Progenitor cell of endocrine pancreas (in vitro differentiated cells): ENCODE measurements at places on chromosomes 5 and 9. TPM values are rescaled to one million over a fixed set of nuclear protein-coding genes. Genes with fewer than 3 reads are reported as not detected.

DNA sequence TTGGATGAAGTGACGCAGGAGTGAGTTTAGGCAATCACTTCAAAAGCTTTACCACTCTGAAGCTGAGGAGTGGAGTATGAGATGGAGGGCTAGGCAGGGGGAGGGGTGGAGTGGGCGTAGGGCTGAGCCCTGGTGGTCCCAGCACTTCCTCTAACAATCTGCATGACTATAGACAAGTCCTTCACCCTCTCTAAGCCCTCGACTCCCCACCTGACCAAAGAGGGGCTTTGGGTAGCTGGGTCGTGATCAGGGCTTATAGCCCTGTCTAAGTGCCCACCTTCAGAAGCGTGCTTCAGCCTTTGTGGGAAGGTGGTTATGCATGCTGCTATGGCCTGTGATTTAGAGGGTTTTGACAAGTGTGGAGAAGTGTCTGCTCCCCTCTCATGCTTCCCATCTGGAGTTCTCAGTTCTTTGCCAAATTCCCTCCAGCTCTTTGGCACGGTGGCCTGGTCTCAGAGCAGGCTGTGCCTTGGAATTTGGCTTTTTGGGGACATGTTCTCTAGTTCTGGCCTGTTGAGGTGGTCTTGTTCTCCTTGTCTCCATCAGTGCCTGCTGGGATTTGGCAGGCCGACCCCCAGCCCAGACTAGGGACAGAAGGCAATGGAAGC is 53.0 kb downstream of the ACTBL2 start:
- DNase-seq = no peak
- peaks cover under 1% of the 10 kb centered on the region for H3K4me1 ChIP-seq

DNA sequence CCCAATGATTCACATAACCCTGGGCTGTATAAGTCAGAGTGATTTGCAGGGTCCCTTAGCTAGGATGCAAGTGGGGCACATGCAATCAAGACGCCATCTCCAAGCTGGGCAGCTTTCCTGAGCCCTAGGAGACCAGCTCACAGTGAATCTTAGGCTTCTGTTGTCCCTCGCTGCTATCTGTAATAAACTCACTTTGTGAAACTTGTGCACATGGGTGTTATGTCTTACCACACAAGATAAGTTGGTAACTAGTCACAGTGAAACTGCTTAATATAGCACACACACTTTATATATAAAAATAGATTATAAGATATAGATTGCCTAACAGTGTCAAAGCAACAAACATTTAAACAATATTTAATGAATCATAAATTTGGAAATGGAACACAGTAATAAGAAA is 658.5 kb downstream of the SLCO4C1 start:
- H3K4me3 ChIP-seq = no peak overlapping the region
- DNase-seq = no peak
- H3K36me3 ChIP-seq = peaks cover 3% of the 10 kb centered on the region
- no peaks in the 10 kb centered on the region for H3K27me3 ChIP-seq
- H3K4me1 ChIP-seq = no peaks in the 10 kb centered on the region

GRCh38 chr9:96751815-96752214 is 26.1 kb downstream of the ZNF510 start:
- DNase-seq = no peak
- no peak overlapping the region for H3K27ac ChIP-seq
- H3K4me1 ChIP-seq = no peaks in the 10 kb centered on the region
- peaks cover 42% of the 10 kb centered on the region for H3K36me3 ChIP-seq
- no peak overlapping the region for H3K4me3 ChIP-seq

GRCh38 chr9:7177383-7177782 is 419.6 kb downstream of the KDM4C start:
- H3K4me1 ChIP-seq = peaks cover 2% of the 10 kb centered on the region
- no peak for DNase-seq
- H3K27me3 ChIP-seq = no peaks in the 10 kb centered on the region
- H3K27ac ChIP-seq = no peak overlapping the region

GRCh38 chr9:4137681-4138099 is 162.2 kb downstream of the GLIS3 start:
- peak overlapping the region; percentile 6 for H3K4me3 ChIP-seq
- no peak for DNase-seq
- H3K4me1 ChIP-seq = peaks cover 26% of the 10 kb centered on the region
- peak overlapping the region; percentile 84 for H3K27ac ChIP-seq
- no peaks in the 10 kb centered on the region for H3K36me3 ChIP-seq

DNA sequence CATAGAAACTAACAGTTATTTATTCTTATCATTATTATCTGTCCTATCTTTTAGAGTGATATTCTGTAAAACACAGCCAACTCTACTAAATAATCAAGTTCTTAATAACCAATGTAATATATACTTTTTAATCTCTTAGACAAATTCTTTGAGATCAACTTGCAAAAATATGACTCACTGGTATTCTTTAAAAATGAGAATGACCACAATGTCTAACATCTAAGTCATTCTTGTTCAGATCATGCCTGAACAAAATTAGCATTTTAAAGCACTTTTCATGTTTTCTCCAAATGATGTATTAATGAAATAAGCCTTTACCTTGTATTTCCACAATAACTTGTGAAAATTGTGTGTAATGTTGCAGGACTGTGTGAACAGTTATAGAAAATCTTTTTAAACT is 356.9 kb upstream of the RGMB start:
- H3K27ac ChIP-seq = no peak overlapping the region
- no peaks in the 10 kb centered on the region for H3K36me3 ChIP-seq
- H3K4me3 ChIP-seq = no peak overlapping the region

- DNase-seq = no peak
- no peak overlapping the region for H3K4me3 ChIP-seq
- no peaks in the 10 kb centered on the region for H3K27me3 ChIP-seq
- H3K4me1 ChIP-seq = no peaks in the 10 kb centered on the region
- H3K27ac ChIP-seq = no peak overlapping the region
Observed at GRCh38 chr5:141951332-141951781, 6.6 kb downstream of the PCDH12 start.

- H3K4me1 ChIP-seq = no peaks in the 10 kb centered on the region
- no peak overlapping the region for H3K27ac ChIP-seq
- DNase-seq = no peak
- no peak overlapping the region for H3K4me3 ChIP-seq
- no peaks in the 10 kb centered on the region for H3K27me3 ChIP-seq
- no peaks in the 10 kb centered on the region for H3K36me3 ChIP-seq
Observed at GRCh38 chr5:148697180-148697808, 43.0 kb upstream of the HTR4 start.

- H3K27me3 ChIP-seq = no peaks in the 10 kb centered on the region
- H3K36me3 ChIP-seq = no peaks in the 10 kb centered on the region
- H3K4me3 ChIP-seq = no peak overlapping the region
- DNase-seq = no peak
- no peaks in the 10 kb centered on the region for H3K4me1 ChIP-seq
- no peak overlapping the region for H3K27ac ChIP-seq
Observed at GRCh38 chr5:56791396-56791795, 24.0 kb upstream of the MAP3K1 start.

- no peak for DNase-seq
- H3K27me3 ChIP-seq = no peaks in the 10 kb centered on the region
- no peaks in the 10 kb centered on the region for H3K36me3 ChIP-seq
- no peak overlapping the region for H3K27ac ChIP-seq
- peaks cover 7% of the 10 kb centered on the region for H3K4me1 ChIP-seq
Observed at GRCh38 chr5:53556001-53556400, 4.4 kb upstream of the NDUFS4 start.

DNA sequence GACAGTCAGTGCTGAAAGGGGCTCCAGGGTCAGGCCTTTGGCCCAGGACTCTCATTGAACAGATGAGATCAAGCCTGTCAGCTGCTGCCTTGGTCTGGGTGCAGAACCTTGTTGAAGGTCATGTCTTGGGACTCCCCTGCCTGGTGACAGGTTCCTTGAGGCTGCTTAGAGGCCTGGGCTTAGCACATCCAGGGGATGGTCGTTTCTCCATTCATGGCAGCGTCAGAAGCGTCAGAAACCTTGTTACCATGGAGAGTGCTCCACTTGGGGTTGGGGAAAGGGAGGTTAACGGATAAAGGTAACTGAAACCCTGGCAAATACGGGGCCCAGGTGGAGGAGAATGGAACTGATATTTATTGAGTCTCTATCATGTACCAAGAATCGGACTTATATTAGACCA is 8.8 kb downstream of the ARPC5L start:
- no peaks in the 10 kb centered on the region for H3K27me3 ChIP-seq
- peaks cover 7% of the 10 kb centered on the region for H3K36me3 ChIP-seq
- DNase-seq = no peak

DNA sequence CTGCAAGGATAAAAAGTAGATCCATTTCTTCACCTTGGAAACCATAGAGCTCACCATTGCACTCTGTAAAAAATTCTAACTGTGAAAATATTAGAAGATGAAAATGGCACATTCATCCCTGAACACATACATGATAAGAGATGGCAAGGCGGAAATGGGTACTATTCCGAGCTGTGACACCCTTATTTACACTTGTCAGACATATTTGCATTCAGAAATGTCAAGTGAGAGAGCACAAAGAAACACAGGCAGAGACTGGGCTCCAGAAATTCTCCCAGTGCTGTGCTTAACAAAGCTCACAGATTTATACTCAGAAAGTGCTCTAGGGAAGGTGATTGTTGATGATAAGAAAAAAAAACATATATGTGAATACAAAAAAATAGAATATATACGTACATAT is 170.3 kb upstream of the PUM3 start:
- H3K27me3 ChIP-seq = no peaks in the 10 kb centered on the region
- no peak for DNase-seq
- no peaks in the 10 kb centered on the region for H3K36me3 ChIP-seq

DNA sequence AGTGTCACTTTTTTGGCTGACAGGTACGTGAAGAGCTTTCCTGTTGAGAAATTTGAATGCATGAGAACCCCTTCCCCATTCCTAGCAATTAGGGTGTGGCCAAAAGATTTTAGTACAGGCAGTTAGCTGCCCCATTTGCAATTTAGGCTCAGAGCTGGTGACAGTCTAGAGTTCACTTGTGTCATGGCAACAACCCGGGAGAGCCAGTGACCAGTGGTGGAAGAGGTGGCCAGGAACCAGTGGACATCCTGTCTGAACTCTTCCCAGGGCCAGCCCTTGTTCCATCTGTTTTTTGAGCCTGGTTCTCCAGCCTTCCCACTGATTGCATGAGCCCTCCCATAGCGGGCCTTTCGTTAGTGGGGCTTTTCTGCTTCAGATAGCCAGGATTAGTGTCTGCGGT is 2.5 kb upstream of the NEUROG1 start:
- H3K27me3 ChIP-seq = peaks cover 96% of the 10 kb centered on the region
- no peak for DNase-seq
- H3K4me3 ChIP-seq = no peak overlapping the region
- H3K36me3 ChIP-seq = no peaks in the 10 kb centered on the region

GRCh38 chr5:88831816-88832215 is 51.2 kb downstream of the MEF2C start:
- no peak overlapping the region for H3K4me3 ChIP-seq
- no peak for DNase-seq
- H3K27ac ChIP-seq = no peak overlapping the region
- H3K4me1 ChIP-seq = peaks cover 10% of the 10 kb centered on the region

- no peaks in the 10 kb centered on the region for H3K27me3 ChIP-seq
- H3K4me3 ChIP-seq = no peak overlapping the region
- no peak for DNase-seq
- H3K36me3 ChIP-seq = peaks cover 6% of the 10 kb centered on the region
Observed at GRCh38 chr5:55966284-55966683, 28.5 kb downstream of the IL6ST start.

DNA sequence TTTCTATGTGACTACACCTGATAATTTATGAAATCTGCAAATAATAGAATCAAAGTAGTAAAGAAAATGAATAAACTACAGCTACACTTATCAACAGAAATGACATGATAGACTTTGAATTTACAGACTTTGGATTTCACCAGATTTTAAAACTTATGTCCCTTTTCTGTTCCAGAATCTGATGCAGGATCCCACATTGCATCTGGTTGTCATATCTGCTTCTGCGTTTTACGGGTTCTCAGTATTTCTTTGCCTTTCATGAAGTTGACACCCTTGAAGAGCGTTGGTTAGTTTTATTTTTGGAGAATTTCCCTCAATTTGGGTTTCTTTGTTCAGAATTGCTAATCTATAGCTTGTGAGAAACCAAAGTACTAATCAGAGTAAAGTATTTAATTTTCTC is 174.9 kb upstream of the ADCY2 start:
- no peaks in the 10 kb centered on the region for H3K4me1 ChIP-seq
- no peak for DNase-seq
- H3K36me3 ChIP-seq = no peaks in the 10 kb centered on the region
- peaks cover 4% of the 10 kb centered on the region for H3K27me3 ChIP-seq
- H3K4me3 ChIP-seq = no peak overlapping the region

DNA sequence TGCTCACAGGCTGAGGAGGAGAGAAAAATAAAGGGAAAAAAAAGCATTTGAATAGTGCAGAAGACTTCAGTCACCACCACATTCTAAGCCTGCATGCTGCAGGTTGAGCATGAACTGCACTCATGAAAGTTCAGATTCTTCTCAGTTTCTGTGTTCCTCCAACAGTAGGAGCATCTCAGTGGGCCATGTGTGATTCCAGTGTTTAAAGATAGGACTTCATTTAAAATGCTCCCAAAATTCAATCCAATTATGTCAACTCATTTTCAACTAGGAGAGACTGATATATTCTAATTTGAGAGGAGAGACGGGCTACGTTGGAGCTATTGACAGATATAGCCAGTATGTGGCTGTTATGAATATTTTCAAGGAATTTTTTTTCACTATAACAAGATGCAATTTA is 186.8 kb downstream of the HCN1 start:
- H3K27ac ChIP-seq = no peak overlapping the region
- DNase-seq = no peak
- H3K27me3 ChIP-seq = no peaks in the 10 kb centered on the region
- no peak overlapping the region for H3K4me3 ChIP-seq
- H3K4me1 ChIP-seq = peaks cover 2% of the 10 kb centered on the region
- H3K36me3 ChIP-seq = no peaks in the 10 kb centered on the region

GRCh38 chr5:36772276-36773140 is 104.1 kb upstream of the NIPBL start:
- no peak overlapping the region for H3K4me3 ChIP-seq
- no peaks in the 10 kb centered on the region for H3K27me3 ChIP-seq
- no peak overlapping the region for H3K27ac ChIP-seq

The WWC1 gene
- 62.3 and 70.3 TPM in 2 replicates for total RNA-seq

The RFESD gene
- 2.9 and 4.2 TPM in 2 replicates for total RNA-seq

The UGCG gene
- 26.8 and 27.7 TPM in 2 replicates for total RNA-seq

The ANKRD34B gene
- total RNA-seq = 0.17 and 0.20 TPM in 2 replicates

The CATSPER3 gene
- total RNA-seq = 1.3 and 1.4 TPM in 2 replicates

The USP20 gene
- 41.2 and 41.8 TPM in 2 replicates for total RNA-seq

The SLC1A3 gene
- 14.0 and 14.5 TPM in 2 replicates for total RNA-seq

The FOXD4L4 gene
- 0.16 and 0.19 TPM in 2 replicates for total RNA-seq

The RABEPK gene
- total RNA-seq = 13.1 and 15.0 TPM in 2 replicates
